Activated CD8-positive, alpha-beta memory T cell treated with anti-CD3 and anti-CD28 coated beads, Interleukin-2, amount 50 U/mL, for 4 hours (primary cell): ENCODE measurements at places on chromosomes 6 and 20.

- no peak for DNase-seq
Measured at GRCh38 chr6:126807876-126808275, 310.6 kb upstream of the RSPO3 start.

DNA sequence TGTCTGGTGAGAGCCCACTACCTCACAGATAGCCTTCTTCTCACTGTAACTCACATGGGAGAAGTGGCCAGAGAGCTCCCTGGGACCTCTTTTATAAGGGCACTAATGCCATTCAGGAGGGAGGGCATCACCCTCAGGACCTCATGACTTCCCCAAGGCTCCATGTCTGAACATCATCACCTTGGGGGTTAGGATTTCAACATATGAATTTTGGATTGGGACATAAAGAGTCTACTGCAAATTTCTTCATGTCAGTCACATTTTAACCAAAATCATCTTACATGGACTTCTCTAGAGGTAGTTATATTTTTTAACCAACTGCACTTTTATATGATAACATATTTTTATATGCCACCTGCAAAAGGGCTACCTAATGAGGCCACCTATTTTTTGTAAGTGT lies 324.7 kb downstream of the PLCB1 start:
- no peak for DNase-seq

DNA sequence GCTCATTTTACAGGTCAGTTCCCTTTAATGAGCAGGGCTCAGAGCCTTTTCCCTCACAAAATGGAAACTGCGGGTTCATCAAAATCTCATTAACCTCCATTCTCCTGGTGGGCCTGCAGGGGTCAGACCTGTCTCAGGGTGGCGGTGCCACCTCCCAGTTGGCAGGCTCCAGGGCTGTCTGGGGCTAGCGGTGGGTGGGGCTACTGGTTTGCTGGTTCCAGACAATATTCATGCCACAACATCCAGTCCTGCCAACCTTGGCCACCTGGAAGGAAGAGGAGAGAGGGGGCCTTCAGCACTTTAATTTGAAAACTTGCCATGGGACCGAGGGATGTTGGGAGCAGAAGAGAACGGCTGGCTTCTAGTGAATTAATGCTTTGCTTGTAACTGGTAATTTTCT lies 41.9 kb upstream of the CTNNBL1 start:
- DNase-seq, result no peak

DNA sequence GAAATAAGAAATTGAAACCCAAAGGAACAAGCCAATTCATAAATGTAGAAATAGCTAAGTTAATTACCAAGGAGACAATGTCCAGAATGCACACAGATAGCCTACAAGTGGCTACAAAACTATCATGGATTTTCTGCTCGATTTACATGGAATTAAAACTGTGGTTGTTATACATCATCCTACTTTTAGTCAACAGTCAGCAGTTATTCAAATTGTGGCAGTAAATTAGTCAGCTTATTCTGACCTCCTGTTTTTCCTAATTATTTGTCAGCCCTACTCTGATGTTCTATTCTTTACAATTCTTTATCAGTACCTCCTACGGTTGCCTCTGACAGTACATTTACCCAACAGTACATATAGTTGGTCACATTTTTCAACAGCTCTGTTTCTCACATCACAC lies 29.6 kb downstream of the RBL1 start:
- DNase-seq, result no peak

- DNase-seq, result no peak
Measured at GRCh38 chr6:56144538-56145324, 102.6 kb downstream of the COL21A1 start.

DNA sequence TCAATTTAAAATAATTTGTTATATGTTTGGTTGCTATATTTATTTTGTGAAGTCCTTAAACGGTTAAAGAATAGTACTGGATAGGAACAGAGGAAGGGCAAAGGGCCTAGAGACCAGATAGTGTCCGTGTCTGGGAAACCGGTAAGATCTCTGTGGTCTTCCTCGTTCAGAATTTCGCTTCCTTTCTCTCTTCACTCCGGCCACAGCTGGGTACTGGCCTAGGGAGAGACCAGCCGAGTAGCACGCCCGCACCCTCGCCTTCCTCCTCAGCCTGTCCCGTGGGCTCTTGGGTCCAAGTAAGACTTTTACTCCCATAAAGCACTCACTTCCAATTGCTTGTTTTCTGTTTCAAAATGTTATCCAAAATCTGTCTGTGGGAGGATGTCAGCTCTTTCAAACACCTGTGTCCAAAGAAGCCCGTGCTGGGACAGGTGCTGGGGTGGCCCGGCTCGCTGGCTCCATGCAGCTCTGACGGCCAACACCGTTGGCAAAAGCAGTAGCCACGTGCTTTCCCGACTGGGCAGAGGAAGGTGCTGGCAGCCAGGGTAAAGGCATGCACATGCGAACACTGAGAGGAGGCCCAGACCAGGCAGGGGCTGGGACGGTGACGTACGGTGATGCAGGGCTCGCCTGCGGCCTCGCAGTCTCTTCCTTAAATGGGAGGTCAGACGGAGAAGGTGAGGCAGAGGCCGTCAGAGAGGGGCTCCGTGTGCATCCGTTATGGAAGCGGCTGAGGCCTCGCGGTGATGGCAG lies 112.2 kb downstream of the IRF4 start:
- no peak for DNase-seq

GRCh38 chr6:69570106-69570505 lies 226.7 kb downstream of the LMBRD1 start:
- DNase-seq, result no peak

DNA sequence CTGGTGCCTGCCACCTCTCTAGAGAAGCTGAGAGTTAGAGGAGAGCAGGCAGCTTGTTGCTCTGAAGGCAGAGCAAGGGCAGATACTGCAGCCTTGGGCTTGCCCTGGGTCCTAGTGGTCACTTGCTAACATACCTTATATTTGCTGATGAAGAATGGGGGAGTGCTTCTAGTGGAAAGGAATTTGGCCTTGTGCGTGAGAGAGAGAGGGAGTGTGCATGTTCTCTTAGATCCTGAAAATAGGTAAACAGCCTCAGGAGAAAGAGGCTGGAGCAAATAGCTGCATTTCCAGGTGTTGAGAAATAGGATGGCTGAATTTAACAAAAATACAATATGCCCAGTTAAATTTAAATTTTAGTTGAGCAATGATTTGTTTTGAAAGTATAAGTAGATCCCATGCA lies 724.5 kb upstream of the FLRT3 start:
- DNase-seq, result no peak

DNA sequence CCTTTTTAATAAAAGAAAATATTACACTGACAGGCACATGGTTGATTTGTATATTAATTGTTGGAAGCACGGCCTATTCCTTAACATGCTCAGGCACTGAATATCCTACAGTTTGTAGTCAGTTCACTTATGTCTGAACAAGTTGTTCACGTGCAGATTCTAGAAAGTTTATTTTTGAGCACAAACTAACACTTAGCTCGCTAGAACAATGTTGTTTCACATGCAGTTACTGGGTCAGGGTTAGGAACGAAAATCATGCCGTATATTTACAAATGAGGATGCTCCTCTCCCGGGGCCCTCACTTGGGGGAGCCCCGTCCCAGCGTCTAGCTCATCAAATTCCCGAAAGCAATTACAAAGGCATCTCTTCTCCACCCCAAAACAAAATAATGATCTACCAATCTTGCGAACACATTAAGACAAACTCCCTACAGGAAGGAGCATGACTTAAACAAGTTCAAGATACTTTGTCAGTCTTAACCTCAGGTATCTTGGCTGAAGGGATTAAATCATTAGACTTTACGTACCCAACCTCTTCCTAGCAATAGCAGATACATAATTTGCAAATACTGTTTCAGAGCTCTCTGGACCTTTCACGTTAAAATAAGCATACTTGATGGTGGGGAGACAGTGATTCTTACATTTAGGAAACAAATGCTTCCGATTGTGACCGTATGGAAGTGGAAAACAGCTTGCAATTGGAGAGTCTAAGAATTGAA lies 1.5 kb downstream of the MAP7 start:
- DNase-seq, result no peak

GRCh38 chr6:24313251-24314141 lies 44.4 kb downstream of the DCDC2 start:
- no peak for DNase-seq

DNA sequence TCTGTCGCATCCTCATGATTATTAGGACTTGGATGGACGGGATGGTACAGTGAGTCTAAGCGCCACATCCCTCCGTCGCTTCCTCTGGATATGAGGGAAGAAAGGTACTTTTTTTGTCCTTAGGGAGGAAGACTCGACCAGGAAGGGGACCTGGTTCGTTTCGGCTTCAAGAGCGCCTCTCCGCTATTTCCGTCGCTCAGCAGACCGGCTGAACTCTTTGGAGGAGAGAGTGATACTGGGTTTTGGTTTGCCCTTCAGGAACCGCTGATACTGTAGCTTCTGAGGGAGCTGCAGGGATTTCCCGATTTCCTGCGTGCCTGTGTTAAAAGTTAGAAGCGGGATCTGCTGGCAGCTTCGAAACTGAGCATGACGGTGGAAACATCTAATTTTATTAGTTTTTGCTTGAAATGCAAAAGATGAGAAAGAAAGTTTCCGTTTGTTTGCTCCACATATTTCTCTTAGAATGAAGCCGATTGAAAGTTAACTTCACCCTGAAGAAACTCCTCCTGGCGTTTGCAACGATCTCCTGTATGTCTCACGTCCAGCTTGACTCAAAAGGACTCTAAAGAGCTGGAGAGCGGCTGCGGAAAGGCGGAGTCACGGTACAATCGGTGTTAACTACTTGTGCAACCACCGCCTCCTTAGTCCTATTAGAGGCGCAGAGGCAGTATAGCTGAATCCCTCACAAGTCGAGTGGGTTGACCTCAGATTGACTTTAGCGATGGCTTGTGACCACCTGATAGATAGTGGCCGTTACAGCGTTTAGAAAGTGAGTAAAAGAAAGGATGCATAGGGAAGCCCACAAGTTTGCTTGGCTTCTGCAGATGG lies 129.4 kb downstream of the TRIM27 start:
- DNase-seq, result no peak

DNA sequence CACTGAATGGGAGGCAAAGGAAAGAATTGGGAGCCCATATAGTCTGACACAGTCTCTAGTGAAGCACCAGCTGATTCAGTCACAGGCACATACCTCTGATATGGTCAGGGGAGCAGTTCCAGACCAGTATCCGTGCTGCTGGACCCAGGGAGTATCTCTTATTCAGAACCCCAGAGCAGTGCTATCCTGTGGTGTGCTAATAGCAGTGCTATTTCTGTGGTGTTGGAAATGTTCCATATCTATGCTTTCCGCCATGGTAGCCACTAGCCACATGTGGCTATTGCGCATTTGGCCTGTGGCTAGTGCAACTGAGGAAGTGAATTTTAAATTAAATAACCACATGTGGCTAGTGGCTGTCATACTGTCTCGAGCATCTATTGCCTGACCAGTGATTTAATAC lies 11.0 kb downstream of the SCUBE3 start:
- DNase-seq, result no peak
